ENCODE measurements at places on chromosomes 7 and 10.

GRCh38 chr10:110495731-110496552 is 1.8 kb upstream of the DUSP5 start:
- DNase-seq = peak; percentile 74

GRCh38 chr7:1666823-1667565 is 3.1 kb upstream of the ELFN1 start:
- DNase-seq = no peak

DNA sequence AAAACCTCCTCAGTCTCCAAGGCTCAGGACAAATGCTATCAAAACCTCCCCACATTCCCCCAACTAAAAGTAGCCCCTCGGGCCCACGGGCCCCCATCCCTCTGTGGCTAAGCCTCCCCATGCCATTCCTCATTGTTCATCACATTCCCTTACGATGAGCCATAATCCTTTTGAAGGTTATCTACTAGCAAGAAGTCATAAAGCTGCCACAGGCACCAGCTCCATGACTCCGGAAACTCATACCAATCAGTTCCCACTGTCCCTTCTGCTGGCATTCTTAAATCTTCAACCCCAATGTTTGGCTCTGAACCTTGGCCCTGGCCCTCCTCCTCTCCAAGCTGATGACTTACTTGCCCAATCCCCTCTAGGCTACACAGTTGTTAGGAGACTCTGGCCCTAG is 19.4 kb upstream of the TM9SF3 start:
- peak; percentile 31 for DNase-seq

DNA sequence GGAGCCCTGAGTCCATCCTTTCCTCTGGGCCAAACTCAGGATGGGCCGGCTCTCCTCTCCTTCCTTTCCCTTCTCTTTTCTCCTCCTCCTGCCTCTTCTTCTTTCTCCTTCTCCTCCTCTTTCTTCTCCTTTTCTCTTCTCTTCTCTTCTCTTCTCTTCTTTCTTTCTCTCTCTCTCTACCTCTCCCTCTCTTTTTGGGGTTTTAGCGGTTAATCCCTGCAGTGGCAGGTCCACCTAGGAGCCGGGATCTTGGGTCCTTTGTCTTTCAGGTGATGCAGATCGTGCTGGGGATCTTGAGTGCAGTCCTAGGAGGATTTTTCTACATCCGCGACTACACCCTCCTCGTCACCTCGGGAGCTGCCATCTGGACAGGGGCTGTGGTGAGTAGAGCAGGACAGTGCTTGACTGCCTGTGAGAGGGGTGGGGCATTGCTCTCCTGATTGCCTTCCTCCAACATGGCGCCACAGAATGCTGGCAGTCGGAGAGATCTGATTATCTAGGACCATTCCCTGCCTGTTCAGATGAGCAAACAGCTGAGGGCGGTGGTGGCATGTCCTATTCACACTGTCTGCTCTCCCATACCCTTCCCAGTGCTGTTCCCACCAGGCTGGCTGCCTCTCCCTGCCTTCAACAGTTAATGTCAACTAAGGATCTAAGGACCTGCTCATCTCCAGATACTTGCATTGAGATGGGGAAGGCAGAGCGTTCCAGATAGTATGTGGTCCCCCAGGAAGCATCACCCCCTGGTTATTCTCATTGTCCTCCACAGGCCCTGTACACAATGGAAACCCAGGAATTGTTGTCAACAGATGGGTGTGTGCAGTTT is 1.6 kb downstream of the TMEM176A start:
- DNase-seq = no peak

DNA sequence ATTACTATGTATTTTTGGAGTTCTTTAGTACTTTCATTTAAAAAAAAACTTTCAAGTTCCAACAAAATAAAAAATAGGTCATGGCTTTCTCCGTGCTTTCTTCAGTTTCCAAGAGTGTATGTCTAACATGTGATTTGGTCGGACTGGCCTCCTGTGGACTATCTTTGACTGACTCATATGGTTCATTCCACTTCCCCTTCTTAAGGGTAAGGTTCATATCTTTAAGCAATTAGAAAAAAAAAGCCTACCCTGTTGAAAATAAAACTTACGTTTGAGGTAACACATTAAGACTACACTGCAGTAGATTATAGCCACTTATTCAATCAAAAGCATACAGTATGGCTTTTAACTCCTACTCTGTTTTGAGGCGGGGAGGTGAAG is 112.8 kb upstream of the AHR start:
- peak; percentile 34 for DNase-seq

- no peak for DNase-seq
Measured at GRCh38 chr10:103695584-103696005, 159.8 kb downstream of the SH3PXD2A start.

DNA sequence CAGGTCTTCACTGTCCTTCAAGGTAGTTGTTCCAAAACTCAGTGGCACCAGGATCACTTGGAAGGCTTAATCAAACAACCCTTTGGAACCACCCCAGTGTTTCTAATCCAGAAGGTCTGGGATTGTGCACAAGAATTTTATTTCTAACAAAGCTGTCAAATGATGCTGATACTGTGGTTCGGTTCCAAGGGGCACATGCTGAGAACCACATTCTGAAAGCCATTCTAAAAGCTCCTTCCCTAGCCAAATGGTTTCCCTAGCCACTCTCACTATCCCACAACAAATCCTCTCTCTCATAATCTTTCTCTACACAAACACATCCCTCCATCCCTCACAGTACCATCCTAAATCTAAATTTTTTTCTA is 52.1 kb downstream of the MACC1 start:
- DNase-seq = no peak

- no peak for DNase-seq
Measured at GRCh38 chr10:44465401-44466115, 80.7 kb upstream of the CXCL12 start.

- no peak for DNase-seq
Measured at GRCh38 chr10:44385026-44385695, at the start of gene CXCL12. Gene CXCL12, minus strand, starts transcription at chr10:44385097. Its CDS starts 92 bp downstream, at chr10:44385005.

GRCh38 chr7:65342723-65343629 is 30.7 kb upstream of the ZNF92 start:
- DNase-seq = no peak

DNA sequence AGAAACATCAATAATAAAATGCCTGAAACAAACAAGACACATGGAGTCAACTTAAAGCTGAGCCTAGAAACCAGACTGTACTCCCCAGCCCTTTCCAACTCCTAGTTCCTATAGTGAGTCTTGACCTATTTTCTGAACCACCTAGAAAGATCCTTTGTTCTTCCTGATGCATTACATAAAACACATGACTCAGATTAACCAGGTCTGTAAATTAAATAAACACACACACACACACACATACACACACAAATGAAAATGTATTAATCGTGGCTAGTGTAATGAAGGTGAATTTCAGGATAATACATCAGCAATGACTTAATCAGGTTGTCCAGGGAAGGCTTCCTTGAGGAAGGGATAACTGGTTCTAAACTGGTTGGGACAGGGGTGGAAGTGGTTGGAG is 104.7 kb downstream of the ST8SIA6 start:
- DNase-seq = no peak

GRCh38 chr7:5226921-5227785 is 37.1 kb downstream of the WIPI2 start:
- DNase-seq = no peak

DNA sequence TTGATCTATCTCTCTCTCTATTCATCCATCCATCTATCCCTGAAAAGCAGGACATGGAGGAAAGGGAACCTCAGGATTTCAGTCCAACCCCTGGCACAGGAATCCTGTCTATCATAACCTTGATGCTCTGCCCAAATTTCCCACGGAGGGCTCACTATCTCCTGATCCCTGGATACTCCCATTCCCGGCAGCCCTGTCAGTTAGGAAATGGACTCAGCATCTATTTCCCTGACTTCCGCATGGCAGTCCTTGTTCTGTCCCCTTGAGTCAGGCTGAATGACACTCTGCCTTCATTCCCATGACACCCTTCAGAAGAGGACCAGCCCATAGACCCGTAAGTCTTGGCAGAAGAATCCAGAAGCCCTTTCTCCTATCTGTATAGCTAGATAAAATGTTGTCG is 77.7 kb downstream of the VWA2 start:
- no peak for DNase-seq

GRCh38 chr7:115838829-115839228 is 191.7 kb downstream of the TFEC start:
- peak; percentile 25 for DNase-seq

- no peak for DNase-seq
Measured at GRCh38 chr10:72295330-72295910, 21.7 kb downstream of the DDIT4 start.

GRCh38 chr10:36280321-36280741 is 638.2 kb upstream of the FZD8 start:
- DNase-seq = peak; percentile 39

DNA sequence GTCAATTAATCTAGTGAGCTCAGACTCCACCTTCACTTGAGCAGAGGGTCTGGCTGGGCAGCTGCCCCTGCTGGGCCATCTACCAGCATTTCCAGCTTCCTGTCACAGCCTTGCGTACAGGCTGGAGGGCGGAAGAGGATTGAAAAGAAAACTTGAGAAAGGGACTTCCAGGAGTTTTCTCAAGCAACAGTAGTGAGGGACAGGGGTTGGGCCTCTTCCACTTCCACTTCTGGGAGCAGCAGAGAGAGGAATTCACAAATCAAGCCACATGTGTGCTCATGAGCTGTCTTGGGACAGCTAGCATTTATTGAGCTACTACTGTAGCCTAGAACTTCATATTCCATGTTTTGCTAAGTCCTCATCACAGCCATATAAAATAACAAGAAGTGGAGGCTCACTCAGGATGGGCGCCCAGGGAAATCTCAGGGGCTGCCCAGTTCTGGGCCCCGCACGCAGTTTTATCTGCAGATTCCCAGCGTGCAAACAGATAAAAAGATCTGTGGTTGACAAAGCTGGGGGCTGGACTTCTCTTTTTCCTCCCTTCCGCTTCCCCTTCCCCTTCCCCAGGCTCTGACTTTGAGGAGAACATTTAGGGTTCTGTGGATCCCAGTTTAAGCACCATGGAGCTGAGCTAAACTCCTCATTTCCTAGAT is 135.8 kb downstream of the RGS10 start:
- no peak for DNase-seq

DNA sequence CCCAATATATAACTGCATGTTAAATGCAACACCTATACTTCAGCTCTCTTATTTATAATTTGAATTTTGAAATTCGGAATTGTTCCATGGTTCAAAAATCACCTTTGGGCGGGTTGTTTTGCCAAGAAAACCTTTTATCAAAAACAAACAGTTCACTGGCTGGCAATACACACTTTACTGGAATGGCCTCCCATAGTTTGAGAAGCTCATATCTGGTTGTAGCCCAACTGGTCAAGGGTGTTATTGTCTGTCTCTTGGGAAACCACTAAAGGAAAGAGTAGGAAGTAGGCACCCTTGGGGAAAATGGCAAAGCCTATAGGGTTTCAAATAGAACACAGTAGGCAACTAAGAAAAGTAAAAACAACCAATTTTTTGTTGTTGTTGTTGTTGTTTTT is 117.9 kb downstream of the HIPK2 start:
- DNase-seq = no peak

- no peak for DNase-seq
Measured at GRCh38 chr7:28973591-28973990, 15.5 kb upstream of the TRIL start.

DNA sequence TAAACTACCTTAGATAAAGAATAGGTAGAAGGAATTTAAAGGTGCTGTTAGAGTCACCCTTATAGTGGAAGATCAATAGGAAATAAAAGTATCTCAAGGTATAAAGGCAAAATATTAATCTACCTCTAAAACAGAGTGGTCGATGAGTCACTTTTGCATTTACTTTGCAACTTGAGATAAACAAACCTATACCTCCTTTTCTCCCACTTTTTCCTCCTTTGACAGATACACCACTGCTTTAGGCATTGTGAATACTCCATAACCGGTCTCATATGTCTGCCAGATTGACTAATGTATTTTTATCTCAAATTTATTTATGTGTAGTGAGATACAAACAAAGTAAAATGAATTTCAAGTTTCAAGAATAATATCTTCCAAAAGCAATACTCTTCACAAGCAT is 193.5 kb downstream of the SKAP2 start:
- DNase-seq = no peak

GRCh38 chr10:21944727-21945386 is 58.7 kb downstream of the DNAJC1 start:
- no peak for DNase-seq

DNA sequence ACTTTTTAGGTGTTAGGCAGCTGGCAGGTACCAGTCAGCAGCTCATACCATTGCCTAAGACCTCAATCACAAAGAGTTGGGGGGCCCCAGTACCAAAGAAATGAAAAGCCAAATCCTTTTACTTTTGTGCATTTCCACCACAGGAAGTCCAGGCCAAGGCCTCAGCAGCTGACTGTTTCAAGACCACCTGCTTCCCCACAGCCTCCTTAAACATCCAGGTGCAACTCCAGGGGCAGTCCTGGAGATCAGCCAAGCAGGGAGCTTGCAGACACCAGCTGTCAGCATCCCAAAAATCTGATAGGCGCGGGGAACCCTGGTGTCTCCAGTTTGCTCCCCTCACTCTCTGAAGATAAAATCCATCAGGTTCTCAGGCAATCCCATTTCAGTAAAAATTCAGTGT is 91.5 kb upstream of the EFCAB10 start:
- DNase-seq = no peak

DNA sequence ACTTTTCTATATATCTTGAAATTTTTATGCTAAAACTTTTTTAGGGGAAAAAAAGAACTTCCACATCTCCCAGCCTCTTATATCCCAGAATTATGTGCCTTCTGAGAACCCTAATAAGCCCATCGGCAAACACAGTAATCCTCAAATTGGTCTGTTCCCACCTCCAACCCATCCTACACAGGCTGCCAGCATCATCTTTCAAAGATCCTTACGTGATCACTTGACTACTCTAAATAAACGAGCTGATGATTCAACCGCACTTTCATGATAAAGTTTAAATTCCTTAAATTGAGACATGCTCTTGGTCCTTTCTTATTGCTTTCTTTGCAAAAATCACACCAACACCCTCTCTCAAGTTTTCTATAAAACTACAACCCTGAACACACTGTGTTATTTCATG is 52.5 kb downstream of the MPP7 start:
- no peak for DNase-seq

GRCh38 chr10:13054844-13055243 is 45.1 kb upstream of the OPTN start:
- DNase-seq = no peak

GRCh38 chr7:115476671-115477181 is 553.8 kb downstream of the TFEC start:
- no peak for DNase-seq

DNA sequence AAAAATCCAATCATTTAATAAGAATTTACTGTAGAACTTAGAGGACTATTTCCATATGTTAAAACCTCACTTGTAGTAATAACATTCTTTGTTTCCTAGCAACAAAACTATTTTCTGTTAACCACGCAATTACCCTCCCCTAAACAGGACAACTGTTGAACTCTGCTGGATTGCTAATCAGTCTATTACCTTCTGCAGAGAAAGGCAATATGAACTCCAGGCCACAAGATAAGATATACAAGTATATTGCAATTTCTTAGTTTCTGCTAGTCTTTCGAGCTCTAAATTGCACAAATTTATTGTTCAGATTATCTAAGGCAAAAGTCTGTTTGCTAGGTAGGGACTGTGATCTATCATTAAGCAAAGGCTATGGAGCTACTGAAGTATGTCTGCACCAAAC is 920.1 kb upstream of the LRRN3 start:
- no peak for DNase-seq

Measured in fibroblast of skin of left quadriceps (primary cell).